ENCODE measurements at places on chromosomes 5 and 9. TPM values are rescaled to one million over a fixed set of nuclear protein-coding genes. Genes with fewer than 3 reads are reported as not detected.

- H3K36me3 ChIP-seq: no peaks in the 10 kb centered on the region
- no peaks in the 10 kb centered on the region for H3K4me1 ChIP-seq
- H3K27ac ChIP-seq: no peak overlapping the region
- no peak overlapping the region for H3K4me3 ChIP-seq
These were observed 590.0 kb upstream of the DMAC1 start for GRCh38 chr9:8389531-8389930.

- H3K36me3 ChIP-seq: no peaks in the 10 kb centered on the region
- no peak overlapping the region for H3K27ac ChIP-seq
- H3K4me3 ChIP-seq: no peak overlapping the region
- DNase-seq: no peak
- no peaks in the 10 kb centered on the region for H3K27me3 ChIP-seq
These were observed 278.5 kb downstream of the TAF11L14 start for GRCh38 chr5:17912794-17913193.

GRCh38 chr9:95760791-95761190 lies 114.7 kb upstream of the ERCC6L2 start:
- no peak overlapping the region for H3K4me3 ChIP-seq
- DNase-seq: no peak
- peaks cover 7% of the 10 kb centered on the region for H3K4me1 ChIP-seq
- H3K27me3 ChIP-seq: no peaks in the 10 kb centered on the region
- no peaks in the 10 kb centered on the region for H3K36me3 ChIP-seq

GRCh38 chr9:81653240-81653639 lies 36.1 kb downstream of the TLE1 start:
- no peak for DNase-seq
- no peak overlapping the region for H3K27ac ChIP-seq
- H3K36me3 ChIP-seq: peaks cover 17% of the 10 kb centered on the region
- H3K4me3 ChIP-seq: no peak overlapping the region

DNA sequence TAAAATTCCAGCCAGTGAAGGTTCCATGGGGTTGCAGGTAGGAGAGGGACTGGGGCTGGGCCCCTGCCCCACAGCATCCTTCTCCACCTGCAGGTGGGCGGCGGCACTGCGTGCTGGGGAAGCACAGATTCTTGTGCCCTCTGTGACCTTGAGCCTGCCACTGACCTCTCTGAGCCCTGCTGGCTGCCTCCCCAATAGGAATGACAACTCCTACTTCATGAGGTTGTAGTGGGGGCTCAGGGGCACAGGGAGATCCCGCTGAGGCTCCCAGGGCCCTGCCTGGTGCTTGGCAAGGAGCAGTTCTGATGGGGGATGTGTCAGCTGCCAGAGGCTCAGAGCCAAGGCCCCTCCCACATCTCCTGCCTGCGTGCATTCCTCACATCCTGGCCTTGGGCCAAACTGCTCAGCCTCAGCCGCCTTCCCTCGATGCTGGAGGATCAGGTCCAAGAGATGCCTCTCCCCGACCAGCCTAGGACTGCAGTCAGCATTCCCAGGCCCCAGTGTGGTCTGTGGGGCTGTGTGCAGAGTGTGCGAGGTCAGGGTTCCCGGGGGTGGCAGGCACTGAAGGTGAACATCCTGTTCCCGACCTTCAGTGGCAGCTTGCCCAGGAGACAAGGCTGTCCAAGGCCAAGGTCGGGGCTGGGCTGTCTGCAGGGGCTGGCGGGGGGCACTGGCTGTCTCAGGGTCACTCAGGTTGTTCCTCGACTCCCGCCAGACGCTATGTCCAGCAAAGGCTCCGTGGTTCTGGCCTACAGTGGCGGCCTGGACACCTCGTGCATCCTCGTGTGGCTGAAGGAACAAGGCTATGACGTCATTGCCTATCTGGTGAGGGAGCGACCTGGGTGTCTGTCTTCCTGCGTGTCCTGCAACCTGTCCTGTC lies 7.0 kb downstream of the ASS1 start:
- peak overlapping the region; percentile 48 for H3K27ac ChIP-seq
- H3K36me3 ChIP-seq: no peaks in the 10 kb centered on the region
- no peaks in the 10 kb centered on the region for H3K27me3 ChIP-seq
- peak; percentile 83 for DNase-seq
- H3K4me1 ChIP-seq: peaks cover 47% of the 10 kb centered on the region

- DNase-seq: no peak
- peaks cover 89% of the 10 kb centered on the region for H3K36me3 ChIP-seq
These were observed 34.2 kb downstream of the IPPK start for GRCh38 chr9:92635760-92636159.

The AQP7 gene
- total RNA-seq: 2.1 TPM

The PCDH12 gene
- 2.0 TPM for total RNA-seq

The GRIN1 gene
- total RNA-seq: not detected
